ENCODE measurements at places on chromosomes 1 and 21.

- DNase-seq: no peak
These were observed 987 bp downstream of the DYNLT4 start for GRCh38 chr1:44806025-44806703.

- no peak for DNase-seq
These were observed 297.0 kb upstream of the SNX7 start for GRCh38 chr1:98364544-98364943.

GRCh38 chr1:154783976-154784375 lies 86.1 kb downstream of the KCNN3 start:
- DNase-seq: no peak

DNA sequence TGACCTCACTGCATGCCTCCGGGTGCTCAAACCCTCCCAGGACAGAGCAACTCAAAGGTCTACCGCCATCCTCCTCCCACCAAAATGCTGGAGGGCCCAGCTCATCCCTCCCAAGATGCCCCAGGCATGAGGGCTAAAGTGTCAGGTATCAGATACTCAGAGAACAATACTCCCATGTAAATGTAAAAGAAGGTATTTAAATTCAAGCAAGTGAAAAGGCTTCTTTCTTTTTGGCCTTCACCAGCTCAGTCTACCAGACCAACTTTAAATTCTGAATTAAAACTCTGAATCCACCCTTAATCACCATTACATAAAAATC lies 3.0 kb downstream of the PARP1 start:
- no peak for DNase-seq

DNA sequence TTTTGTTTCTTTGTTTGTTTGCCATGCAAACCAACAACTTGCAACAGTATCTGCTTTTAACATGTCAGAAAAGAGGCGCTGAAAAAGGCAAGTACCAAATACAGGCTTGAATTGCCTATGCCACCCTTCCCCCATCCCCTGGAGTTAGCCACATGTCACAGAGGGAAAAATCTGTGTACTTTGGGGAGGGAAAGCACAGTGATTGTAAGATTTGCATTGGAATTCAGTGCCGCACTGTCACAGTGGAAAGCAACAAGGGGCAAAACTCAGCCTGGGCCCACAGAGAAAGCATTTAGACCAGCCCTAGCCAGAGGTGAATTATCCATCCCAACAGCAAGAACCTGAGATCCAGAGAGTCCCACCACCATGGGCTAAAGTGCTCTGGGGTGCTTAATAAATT lies 52.4 kb upstream of the ACADM start:
- no peak for DNase-seq
